ENCODE measurements at places on chromosomes 4 and X.
A peak's percentile ranks its signal among the peaks of the same experiment; 100 is the strongest.

DNA sequence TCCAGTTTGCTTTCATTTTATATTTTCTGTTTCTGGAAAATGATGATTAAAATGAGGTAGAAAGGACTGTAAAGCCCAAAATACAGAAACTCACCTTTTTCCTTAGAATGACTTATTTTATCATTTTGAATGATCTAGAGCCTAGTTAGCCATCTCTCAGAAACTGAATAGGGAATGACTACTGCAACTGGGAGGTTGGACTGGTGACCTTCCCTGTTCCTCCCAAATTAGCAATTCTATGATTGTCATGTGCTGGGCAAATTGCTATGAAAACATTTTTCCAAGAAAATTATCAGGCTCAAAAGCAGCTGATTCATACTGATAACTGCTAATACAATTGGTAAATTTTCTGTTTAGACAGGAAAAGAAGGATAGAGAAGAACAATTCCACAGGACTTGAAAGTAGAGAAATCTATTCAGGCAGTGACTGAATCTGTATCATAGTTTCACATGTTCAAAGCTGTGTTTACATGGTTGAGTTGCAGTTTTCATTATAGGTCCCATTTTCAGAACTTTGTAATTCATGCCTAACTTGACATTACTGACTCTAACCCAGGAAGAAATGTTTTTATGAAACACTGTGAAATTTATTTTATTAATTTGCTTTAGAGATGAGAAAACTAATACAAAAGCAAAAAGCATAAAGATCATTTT is 43.4 kb upstream of the SEC24B start:
- no peak for DNase-seq

GRCh38 chrX:153873282-153874084 is 12.5 kb downstream of the L1CAM start:
- DNase-seq: no peak

- DNase-seq: no peak
These were observed 84.9 kb downstream of the MAML3 start for GRCh38 chr4:140069066-140069465.

GRCh38 chrX:11944501-11944900 is 186.5 kb downstream of the MSL3 start:
- no peak for DNase-seq

DNA sequence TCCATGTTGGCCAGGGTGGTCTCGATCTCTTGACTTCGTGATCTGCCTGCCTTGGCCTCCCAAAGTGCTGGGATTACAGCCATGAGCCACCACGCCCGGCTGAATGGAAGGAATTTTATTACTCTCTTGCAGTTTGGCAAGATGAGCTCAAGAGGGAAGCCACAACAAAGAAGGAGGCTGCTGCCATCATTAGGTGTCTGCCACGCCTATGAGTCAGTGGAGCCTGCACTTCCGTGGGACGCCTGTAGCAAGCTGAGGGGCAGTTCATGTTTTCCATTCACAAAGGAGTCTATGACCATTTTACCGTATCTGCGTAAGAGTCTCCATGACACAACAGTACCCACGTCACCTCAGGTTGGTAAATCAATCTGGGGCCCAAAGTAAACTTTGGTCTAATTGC is 51.2 kb upstream of the CHRNA9 start:
- peak; percentile 54 for DNase-seq

DNA sequence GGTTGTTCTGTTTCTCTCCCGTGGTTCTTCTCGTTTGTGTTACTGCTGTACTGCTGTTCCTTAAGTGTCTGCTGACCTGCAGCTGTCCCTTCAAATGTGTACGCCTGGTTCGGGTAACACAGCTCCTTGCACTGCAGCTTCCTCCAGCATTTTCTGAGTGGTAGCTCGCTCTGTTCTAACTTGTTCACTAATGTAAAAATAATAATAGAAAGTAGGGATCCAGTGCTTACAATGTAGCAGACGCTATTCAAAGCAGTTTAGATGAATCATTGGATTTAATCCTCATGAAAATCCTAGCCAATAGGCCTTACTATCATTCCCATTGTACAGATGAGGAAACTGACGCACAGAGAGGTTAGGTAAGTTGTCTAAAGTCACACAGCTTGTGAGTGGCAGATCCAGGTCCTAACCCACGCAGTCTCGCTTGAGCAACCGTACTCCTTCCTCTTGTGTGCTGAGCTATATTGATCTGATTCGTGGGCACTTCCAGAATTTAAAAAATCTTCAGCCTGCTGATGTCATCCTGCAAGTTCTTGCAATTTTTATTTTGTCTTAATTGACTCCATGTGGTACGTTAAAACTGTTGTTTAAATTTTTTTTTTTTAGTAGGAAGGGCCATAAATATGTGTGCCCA is 448.2 kb upstream of the FAT1 start:
- no peak for DNase-seq
